Activated T-cell treated with anti-CD3 and anti-CD28 coated beads, Interleukin-2, amount 50 U/mL, for 72 hours (primary cell): ENCODE measurements at places on chromosomes 11 and 22. TPM values are rescaled to one million over a fixed set of nuclear protein-coding genes. Genes with fewer than 3 reads are reported as not detected.

The TUB gene
- 0.32 TPM for total RNA-seq

The LINC01488 gene
- total RNA-seq: not detected

The CARD10 gene
- 0.25 TPM for total RNA-seq

The C22orf31 gene
- total RNA-seq: not detected

GRCh38 chr22:42067671-42068251, 2.9 kb downstream of the NAGA start:
- H3K4me3 ChIP-seq: no peak overlapping the region
- no peak for DNase-seq
- peaks cover 7% of the 10 kb centered on the region for H3K36me3 ChIP-seq
- H3K4me1 ChIP-seq: peaks cover 27% of the 10 kb centered on the region
- H3K27me3 ChIP-seq: no peaks in the 10 kb centered on the region

GRCh38 chr11:107446822-107447431, 10.7 kb downstream of the CWF19L2 start:
- no peak for DNase-seq
- H3K4me3 ChIP-seq: no peak overlapping the region
- H3K27ac ChIP-seq: peak overlapping the region; percentile 47
- peaks cover 31% of the 10 kb centered on the region for H3K36me3 ChIP-seq

DNA sequence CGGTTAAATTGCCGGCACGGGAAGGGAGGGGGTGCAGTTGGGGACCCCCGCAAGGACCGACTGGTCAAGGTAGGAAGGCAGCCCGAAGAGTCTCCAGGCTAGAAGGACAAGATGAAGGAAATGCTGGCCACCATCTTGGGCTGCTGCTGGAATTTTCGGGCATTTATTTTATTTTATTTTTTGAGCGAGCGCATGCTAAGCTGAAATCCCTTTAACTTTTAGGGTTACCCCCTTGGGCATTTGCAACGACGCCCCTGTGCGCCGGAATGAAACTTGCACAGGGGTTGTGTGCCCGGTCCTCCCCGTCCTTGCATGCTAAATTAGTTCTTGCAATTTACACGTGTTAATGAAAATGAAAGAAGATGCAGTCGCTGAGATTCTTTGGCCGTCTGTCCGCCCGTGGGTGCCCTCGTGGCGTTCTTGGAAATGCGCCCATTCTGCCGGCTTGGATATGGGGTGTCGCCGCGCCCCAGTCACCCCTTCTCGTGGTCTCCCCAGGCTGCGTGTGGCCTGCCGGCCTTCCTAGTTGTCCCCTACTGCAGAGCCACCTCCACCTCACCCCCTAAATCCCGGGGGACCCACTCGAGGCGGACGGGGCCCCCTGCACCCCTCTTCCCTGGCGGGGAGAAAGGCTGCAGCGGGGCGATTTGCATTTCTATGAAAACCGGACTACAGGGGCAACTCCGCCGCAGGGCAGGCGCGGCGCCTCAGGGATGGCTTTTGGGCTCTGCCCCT, 529 bp upstream of the CCND1 start:
- H3K27ac ChIP-seq: no peak overlapping the region
- H3K4me3 ChIP-seq: peak overlapping the region; percentile 63
- peaks cover 31% of the 10 kb centered on the region for H3K4me1 ChIP-seq
- H3K27me3 ChIP-seq: peaks cover 38% of the 10 kb centered on the region
- no peak for DNase-seq

- H3K27ac ChIP-seq: no peak overlapping the region
- no peaks in the 10 kb centered on the region for H3K4me1 ChIP-seq
- H3K27me3 ChIP-seq: no peaks in the 10 kb centered on the region
- no peak for DNase-seq
- H3K4me3 ChIP-seq: no peak overlapping the region
Observed at GRCh38 chr11:16960250-16960649, 54.0 kb downstream of the PLEKHA7 start.

- no peaks in the 10 kb centered on the region for H3K36me3 ChIP-seq
- H3K4me3 ChIP-seq: no peak overlapping the region
- no peaks in the 10 kb centered on the region for H3K27me3 ChIP-seq
- no peak for DNase-seq
Observed at GRCh38 chr11:16779436-16779835, 41.0 kb downstream of the C11orf58 start.

- peak overlapping the region; percentile 82 for H3K4me3 ChIP-seq
- no peaks in the 10 kb centered on the region for H3K36me3 ChIP-seq
- peak overlapping the region; percentile 25 for H3K27ac ChIP-seq
- DNase-seq: no peak
- H3K27me3 ChIP-seq: no peaks in the 10 kb centered on the region
Observed at GRCh38 chr11:35126879-35127581, 11.9 kb upstream of the CD44 start.

DNA sequence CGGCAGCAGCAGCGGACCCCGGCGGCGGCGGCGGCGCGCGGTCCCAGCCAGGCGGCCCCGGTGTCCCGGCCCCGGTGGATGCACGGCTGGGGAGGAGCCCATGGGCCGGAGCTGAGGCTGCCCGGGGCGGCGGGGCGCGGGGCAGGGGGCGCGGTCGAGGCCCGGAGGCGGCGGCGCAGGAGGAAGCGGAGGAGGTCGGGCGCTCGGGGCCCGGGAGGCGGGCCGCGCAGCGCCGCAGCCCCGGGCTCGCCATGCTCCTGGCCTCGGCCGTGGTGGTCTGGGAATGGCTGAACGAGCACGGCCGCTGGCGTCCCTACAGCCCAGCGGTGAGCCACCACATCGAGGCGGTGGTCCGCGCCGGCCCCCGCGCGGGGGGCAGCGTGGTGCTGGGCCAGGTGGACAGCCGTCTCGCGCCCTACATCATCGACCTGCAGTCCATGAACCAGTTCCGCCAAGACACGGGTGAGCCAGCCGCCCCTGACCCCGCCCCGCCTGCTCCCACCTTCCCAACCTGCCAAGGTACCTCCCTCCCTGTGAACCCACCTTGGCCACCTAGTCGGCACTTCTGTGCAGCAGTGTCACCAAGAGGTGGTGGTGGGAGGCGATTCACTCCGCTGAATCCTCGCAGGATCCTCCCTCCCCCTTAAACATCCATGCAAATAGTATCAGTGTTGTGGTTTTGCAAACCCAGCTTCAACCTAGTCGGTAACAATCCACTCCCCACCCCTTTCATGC, 580 bp downstream of the DTX4 start:
- H3K4me3 ChIP-seq: peak overlapping the region; percentile 86
- no peaks in the 10 kb centered on the region for H3K36me3 ChIP-seq
- H3K27ac ChIP-seq: no peak overlapping the region
- peaks cover 26% of the 10 kb centered on the region for H3K4me1 ChIP-seq

DNA sequence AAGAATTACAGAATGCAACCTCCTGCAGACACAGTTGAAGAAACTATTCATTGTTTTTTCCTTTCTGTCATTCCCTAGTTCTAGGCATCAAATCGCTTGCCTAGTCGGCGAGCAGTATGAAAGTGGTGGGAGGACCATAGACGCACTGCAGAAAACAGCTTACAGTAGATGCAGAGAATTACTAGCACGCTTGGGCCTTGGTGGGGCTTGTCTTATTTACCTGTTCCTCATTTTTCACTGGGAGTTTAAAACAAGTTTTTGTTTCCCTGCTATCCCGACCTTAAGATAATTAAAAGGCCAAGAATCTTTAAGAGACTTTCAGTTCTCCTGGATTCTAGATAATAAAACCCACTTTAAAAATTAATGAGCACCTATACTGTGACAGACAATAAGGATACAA, 713 bp upstream of the ARL14EP start:
- no peak for DNase-seq
- peaks cover 20% of the 10 kb centered on the region for H3K27me3 ChIP-seq
- peak overlapping the region; percentile 90 for H3K27ac ChIP-seq

- H3K4me3 ChIP-seq: no peak overlapping the region
- no peaks in the 10 kb centered on the region for H3K36me3 ChIP-seq
- H3K4me1 ChIP-seq: peaks cover 10% of the 10 kb centered on the region
- H3K27me3 ChIP-seq: peaks cover 28% of the 10 kb centered on the region
Observed at GRCh38 chr11:120188811-120189455, 21.9 kb upstream of the OAF start.

DNA sequence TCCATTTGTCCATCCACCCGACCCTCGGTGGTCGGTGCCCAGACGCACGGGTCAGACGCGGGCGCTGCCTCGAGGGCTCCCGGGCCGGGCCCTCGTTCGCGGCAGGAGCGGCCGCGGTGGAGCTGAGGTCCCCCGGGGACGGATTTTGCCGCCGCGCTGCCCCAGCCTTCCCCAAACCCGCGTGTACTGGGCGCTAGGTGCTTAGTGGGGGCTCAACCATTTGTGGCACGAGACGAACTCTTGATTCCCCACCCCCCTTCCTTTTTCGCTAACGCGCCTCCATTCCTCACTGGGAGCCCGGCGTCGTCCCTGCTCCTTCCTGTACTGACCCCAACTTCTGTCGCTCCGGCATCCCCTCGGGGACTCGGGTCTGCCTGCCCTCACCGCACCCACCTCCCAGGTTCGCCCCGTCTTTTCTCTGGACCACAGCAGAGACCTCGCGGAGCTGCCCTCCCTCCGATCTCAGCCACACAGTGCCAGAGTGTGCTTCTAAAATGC, 789 bp upstream of the CBX7 start:
- peaks cover 38% of the 10 kb centered on the region for H3K4me1 ChIP-seq
- peaks cover 21% of the 10 kb centered on the region for H3K27me3 ChIP-seq
- H3K27ac ChIP-seq: peak overlapping the region; percentile 83
- H3K36me3 ChIP-seq: peaks cover 1% of the 10 kb centered on the region
- DNase-seq: no peak

GRCh38 chr11:22633354-22633902, 7.8 kb upstream of the FANCF start:
- H3K4me1 ChIP-seq: no peaks in the 10 kb centered on the region
- no peaks in the 10 kb centered on the region for H3K36me3 ChIP-seq

DNA sequence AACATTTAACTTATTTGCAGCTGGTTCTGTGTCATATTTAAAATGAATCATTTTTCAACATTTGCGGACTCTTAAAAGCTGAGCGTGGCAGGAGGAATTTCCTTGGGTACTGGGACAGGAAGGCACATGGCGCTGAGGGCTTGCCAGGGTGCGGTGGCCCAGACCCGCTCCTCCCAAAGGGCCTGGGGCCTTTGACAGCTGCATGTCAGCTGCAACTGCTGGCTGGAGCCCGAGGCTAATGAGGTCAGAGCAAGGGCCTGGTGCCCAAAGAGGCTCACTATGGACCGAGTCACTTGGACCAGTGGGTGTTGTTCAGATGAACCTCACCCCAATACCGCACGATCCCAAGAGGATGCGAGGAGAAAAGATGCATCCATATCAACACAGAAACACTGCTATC, 326.9 kb downstream of the CTTN start:
- H3K27ac ChIP-seq: no peak overlapping the region
- peaks cover 10% of the 10 kb centered on the region for H3K27me3 ChIP-seq
- no peaks in the 10 kb centered on the region for H3K4me1 ChIP-seq
- H3K36me3 ChIP-seq: no peaks in the 10 kb centered on the region

DNA sequence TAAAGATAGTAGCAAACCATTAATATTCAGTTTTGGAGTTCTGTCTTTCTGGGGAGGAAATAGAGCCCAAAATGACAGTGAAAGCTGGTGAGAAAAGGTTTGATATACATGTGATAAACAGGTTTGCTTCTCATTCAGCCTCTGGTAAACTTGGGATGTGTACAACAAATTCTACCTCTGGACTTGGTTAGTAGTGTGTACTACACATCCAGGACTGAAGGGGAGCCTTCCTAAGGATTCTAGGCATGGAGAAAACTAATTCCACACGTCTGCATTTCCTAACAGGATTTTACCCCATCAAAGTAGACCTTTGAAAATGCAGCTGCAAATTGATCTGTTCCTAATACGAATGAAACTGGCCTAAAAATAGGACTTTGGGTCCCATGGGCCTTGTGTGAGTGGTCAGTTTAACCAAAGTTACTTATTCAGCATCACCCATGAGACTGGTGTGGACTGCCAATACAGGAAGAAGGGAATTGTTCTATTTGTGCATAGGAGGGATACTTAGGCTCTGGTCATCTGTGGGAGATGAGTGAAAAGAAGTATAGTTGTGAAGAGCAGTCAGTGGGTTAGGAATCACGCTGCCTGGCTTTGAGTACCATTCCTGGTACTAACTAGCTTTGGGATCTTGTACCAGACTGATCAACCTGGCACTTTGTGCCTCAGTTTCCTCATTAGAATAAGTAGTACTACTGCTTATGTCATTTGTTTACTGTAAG, 74.2 kb downstream of the YAP1 start:
- H3K36me3 ChIP-seq: no peaks in the 10 kb centered on the region
- H3K4me3 ChIP-seq: no peak overlapping the region
- H3K27me3 ChIP-seq: peaks cover 5% of the 10 kb centered on the region
- no peak overlapping the region for H3K27ac ChIP-seq
- H3K4me1 ChIP-seq: no peaks in the 10 kb centered on the region
- DNase-seq: no peak

- H3K4me1 ChIP-seq: no peaks in the 10 kb centered on the region
- no peak overlapping the region for H3K4me3 ChIP-seq
- DNase-seq: peak; percentile 46
- no peak overlapping the region for H3K27ac ChIP-seq
Observed at GRCh38 chr11:70650075-70650909, 252.0 kb downstream of the CTTN start.

DNA sequence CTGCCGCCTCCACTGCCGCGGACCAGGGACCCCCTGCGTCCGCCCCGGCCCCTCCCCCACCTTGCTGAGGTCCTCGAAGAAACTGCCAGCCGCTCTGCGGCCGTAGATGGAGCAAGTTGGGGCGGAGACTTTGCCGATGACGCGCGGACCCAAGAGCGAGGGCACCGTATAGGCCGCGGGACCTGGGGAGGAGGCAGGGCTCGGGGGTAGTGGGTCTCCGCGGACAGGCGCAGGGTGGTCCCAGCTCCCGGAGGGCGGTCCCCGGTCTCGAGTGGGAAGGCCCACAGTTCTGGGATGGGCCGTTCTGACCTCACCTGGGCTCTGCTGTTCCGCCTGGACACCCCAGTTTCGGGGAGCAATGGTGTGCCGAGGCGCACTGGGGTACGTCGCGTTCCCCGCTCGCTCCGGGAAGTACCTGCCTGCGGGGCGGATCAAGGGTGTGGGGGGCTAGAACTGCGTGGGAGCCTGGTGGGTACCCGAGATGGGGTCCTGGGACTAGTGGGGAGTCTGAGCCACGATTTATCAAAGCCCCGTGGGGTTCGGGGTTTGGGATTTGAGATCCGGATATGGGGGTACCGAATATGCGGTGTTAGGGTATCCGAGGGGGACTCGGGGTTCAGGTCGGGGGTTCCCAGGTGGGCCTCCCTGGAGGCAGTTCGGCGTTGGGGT, 1.2 kb upstream of the TYMP start:
- peaks cover 20% of the 10 kb centered on the region for H3K36me3 ChIP-seq
- peaks cover 48% of the 10 kb centered on the region for H3K4me1 ChIP-seq
- peak overlapping the region; percentile 95 for H3K27ac ChIP-seq
- DNase-seq: peak; percentile 89

GRCh38 chr11:64035576-64035975, at the start of gene FLRT1:
Gene FLRT1, plus strand, starts transcription at chr11:64035931. Its CDS starts 80,337 bp downstream, at chr11:64116268.
- H3K4me3 ChIP-seq: peak within 1 kb of the TSS; percentile 29
- no peak for DNase-seq
- H3K36me3 ChIP-seq: no peaks in the 10 kb centered on the region
- H3K27ac ChIP-seq: no peak within 1 kb of the TSS
- peaks cover 25% of the 10 kb centered on the region for H3K27me3 ChIP-seq

GRCh38 chr22:23762842-23763578, at the start of gene C22orf15:
Gene C22orf15, plus strand, starts transcription at chr22:23762990. Its CDS starts 317 bp downstream, at chr22:23763307.
- H3K27ac ChIP-seq: no peak within 1 kb of the TSS
- no peaks in the 10 kb centered on the region for H3K36me3 ChIP-seq
- H3K27me3 ChIP-seq: no peaks in the 10 kb centered on the region
- DNase-seq: no peak
- H3K4me3 ChIP-seq: peak within 1 kb of the TSS; percentile 59
- peaks cover 39% of the 10 kb centered on the region for H3K4me1 ChIP-seq
